ENCODE measurements at places on chromosomes 3 and 15. TPM values are rescaled to one million over a fixed set of nuclear protein-coding genes. Genes with fewer than 3 reads are reported as not detected.

ZFAND6 gene
- 87.4 TPM for total RNA-seq

DNA sequence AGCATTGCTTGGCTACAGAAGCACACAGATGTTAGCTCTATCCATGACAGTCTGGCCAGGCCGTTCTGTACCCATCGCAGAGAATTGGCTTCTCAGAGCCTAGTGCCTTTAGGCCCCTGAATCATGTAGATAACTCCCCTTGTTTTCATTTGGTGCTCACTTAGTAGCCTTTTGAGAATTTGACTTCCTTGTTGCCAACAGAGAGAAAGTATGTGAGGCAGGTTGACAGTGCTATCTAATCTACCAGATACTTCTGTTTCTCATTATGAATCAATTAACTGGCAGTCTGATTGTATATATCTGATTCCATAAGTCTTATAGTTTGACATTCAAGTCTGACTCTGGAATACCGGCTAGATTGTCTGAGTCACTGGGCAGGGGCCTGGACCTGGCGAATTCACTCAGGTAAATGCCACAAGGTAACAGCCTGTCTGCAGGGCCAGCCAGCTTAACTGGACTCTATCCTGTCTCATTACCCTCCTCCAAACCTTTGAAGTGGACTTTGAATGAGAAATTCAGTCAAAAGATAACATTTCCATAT, 160.2 kb downstream of the GHSR start:
- H3K27ac ChIP-seq: no peak overlapping the region
- H3K36me3 ChIP-seq: peaks cover 8% of the 10 kb centered on the region
- H3K27me3 ChIP-seq: no peaks in the 10 kb centered on the region
- no peak overlapping the region for H3K4me3 ChIP-seq
- peaks cover 8% of the 10 kb centered on the region for H3K4me1 ChIP-seq

DNA sequence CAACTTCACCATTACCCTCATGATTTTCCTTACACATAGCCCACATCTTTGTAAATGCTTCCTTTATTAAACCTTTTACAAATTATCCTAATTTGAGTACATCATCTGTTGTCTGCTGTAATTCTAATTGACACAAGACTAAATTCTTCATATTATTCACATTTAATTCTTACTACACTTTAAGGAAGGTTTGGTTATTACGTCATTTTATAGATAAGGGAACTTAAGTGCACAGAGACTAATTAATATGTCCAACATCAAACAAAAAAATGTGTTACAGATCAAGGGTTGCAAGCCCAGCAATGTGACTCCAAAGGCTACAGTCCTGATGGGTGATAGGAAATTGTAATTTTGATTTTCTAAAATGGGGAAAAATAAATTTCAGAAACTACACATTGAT, 289.1 kb upstream of the ZNF385D start:
- H3K36me3 ChIP-seq: no peaks in the 10 kb centered on the region
- H3K27me3 ChIP-seq: no peaks in the 10 kb centered on the region
- H3K27ac ChIP-seq: no peak overlapping the region
- no peak overlapping the region for H3K4me3 ChIP-seq
- H3K4me1 ChIP-seq: no peaks in the 10 kb centered on the region

DNA sequence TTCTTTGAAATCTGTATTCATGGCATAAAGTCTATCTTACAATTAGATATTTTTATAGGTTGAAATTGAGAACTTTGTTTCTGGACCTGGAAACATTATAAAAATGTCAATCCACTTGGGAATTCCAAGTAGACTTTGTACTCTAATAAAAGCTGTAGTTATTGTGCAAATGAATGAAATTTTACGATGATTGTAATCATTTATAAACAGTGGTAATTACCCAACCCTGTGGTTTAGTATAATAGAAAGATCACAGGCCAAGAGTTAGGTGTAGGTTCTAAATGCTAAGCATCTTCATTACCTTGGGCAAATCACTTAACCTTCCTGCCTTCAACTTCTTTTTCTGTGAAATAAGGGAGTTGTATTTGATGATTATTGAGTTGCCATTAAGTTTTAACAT, 13.2 kb upstream of the SLC7A14 start:
- no peaks in the 10 kb centered on the region for H3K36me3 ChIP-seq
- DNase-seq: no peak
- H3K4me1 ChIP-seq: no peaks in the 10 kb centered on the region
- H3K27ac ChIP-seq: no peak overlapping the region
- no peaks in the 10 kb centered on the region for H3K27me3 ChIP-seq

DNA sequence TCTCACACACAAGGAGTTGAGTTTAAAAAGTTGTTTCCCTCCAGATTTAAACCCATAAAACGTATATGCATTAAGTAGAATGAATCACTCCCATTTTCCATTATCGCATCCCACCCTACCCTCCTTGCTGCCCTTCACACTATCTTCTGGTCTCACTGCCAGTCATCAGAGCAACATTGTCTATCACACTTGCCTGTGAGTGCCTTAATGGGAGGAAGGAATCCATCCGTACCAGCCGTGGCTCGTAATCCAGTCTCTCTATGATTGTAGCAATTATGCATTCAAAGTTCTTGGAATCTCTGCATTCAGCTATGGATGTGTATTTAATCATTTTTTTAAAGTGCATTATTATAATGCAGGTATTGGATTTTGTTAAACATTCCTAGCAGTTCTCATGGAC, 1.9 kb downstream of the TMEM266 start:
- H3K36me3 ChIP-seq: no peaks in the 10 kb centered on the region
- H3K27ac ChIP-seq: no peak overlapping the region
- H3K4me3 ChIP-seq: no peak overlapping the region
- no peak for DNase-seq

DNA sequence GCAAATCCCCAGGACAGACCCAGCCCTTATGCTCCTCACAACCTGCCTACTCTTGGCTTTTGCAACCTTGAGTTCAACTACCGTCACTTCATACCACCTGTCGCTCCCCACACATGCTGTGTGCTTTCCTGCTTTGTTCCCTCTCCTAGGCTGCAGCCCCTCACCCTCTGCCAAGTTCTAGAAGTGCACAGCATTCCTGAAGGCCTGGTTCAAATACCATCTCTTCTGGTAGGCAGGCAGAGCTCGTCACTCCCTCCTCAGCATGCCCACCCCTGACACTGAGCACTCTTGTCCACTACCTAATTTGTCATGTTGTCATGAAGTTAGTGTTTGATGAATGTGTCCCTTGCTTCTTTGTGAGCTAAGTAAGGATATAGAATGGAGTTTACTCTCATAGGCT, 129.6 kb downstream of the SEMA6D start:
- DNase-seq: no peak
- no peaks in the 10 kb centered on the region for H3K27me3 ChIP-seq
- no peaks in the 10 kb centered on the region for H3K36me3 ChIP-seq
- H3K4me3 ChIP-seq: no peak overlapping the region
- H3K4me1 ChIP-seq: no peaks in the 10 kb centered on the region

DNA sequence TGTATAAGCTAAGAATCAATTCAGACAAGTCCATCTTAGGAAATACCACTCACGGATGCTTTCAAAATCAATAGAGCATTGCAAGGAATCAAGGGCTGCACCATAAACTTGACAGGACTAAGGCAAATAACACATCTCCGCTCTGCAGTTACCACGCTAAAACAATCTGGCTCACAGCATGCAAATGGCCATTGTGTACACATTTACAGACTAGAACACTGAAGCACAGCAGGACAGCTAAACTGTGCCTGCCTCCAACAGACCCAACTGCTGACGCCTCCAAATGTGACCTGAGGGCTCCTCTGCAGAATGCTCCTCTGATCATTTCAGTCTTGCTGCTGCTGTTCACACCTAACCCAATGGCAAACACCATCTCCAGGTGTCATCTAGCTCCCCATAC, 104.3 kb downstream of the MEX3B start:
- H3K4me3 ChIP-seq: no peak overlapping the region
- DNase-seq: no peak
- no peaks in the 10 kb centered on the region for H3K4me1 ChIP-seq
- H3K27me3 ChIP-seq: no peaks in the 10 kb centered on the region

GRCh38 chr3:73557986-73558726, 66.6 kb downstream of the PDZRN3 start:
- H3K27me3 ChIP-seq: no peaks in the 10 kb centered on the region
- no peak overlapping the region for H3K4me3 ChIP-seq
- no peak overlapping the region for H3K27ac ChIP-seq
- no peaks in the 10 kb centered on the region for H3K36me3 ChIP-seq
- H3K4me1 ChIP-seq: peaks cover 12% of the 10 kb centered on the region

GRCh38 chr3:27216955-27217552, 152.1 kb downstream of the NEK10 start:
- H3K4me1 ChIP-seq: no peaks in the 10 kb centered on the region
- no peak overlapping the region for H3K4me3 ChIP-seq
- no peak overlapping the region for H3K27ac ChIP-seq
- no peaks in the 10 kb centered on the region for H3K27me3 ChIP-seq
- H3K36me3 ChIP-seq: no peaks in the 10 kb centered on the region
- no peak for DNase-seq

- no peaks in the 10 kb centered on the region for H3K27me3 ChIP-seq
- no peaks in the 10 kb centered on the region for H3K4me1 ChIP-seq
- no peaks in the 10 kb centered on the region for H3K36me3 ChIP-seq
- no peak overlapping the region for H3K4me3 ChIP-seq
These were observed 132.5 kb downstream of the APBA2 start for GRCh38 chr15:29018120-29018805.

ACTL6A gene
- 21.9 TPM for total RNA-seq

DOCK3 gene
- 0.98 TPM for total RNA-seq

DNA sequence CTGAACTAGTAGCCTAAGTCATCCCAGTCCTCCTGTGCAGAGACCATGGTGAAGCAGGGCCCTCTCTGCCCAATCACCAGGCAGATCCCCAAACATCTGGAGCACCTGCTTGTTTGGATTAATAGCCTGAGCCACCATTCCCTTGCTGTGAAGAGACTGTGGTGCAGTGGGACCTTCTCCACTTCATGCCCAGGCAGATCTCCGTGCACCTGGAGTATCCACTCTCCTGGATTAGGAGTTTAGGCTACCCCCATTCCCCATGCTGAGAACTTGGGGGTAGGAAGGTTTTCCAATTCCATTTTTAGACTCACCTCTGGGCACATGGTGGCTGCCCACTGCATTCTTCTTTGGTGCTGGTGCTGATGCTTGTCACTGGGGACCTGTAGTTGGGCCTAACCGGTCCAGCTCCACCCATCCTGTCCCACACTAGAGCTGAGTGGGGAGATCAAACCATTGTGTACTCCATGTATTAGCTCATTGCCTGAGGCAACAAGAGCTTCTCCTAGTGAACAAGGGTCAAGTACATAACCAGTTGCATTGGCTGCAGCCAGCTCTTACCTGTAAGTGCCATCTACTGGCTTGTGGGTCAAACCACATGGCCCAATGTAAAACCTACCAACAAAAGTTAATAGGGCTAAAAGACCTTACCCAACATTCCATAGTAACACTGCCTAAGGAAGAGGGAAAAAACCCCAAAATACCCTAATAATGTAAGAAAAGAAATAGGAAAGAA, 382.5 kb upstream of the CBLB start:
- no peak overlapping the region for H3K4me3 ChIP-seq
- no peak overlapping the region for H3K27ac ChIP-seq
- no peaks in the 10 kb centered on the region for H3K4me1 ChIP-seq
- no peaks in the 10 kb centered on the region for H3K27me3 ChIP-seq

DNA sequence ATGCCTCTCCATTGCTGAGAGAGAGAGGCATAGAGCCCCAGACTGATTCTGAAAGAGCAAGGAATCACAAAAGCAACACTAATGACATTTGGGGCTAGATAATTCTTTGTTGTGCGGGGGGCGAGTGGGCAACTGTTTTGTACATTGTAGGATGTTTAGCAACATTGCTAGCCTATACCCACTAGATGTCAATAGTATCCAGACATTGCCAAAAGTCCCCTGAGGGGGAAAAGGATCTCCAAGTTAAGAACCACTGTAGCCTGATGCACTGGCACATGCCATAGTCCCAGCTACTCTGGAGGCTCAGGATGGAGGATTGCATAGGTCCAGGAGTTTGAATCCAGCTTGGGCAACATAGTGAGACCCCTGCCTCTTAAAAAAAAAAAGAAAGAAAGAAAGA, 22.8 kb upstream of the GOLM2 start:
- no peak overlapping the region for H3K4me3 ChIP-seq
- no peaks in the 10 kb centered on the region for H3K27me3 ChIP-seq
- H3K27ac ChIP-seq: no peak overlapping the region
- no peak for DNase-seq

NR2E3 gene
- total RNA-seq: 0.98 TPM

ATP1B3 gene
- total RNA-seq: 88.1 TPM

DNA sequence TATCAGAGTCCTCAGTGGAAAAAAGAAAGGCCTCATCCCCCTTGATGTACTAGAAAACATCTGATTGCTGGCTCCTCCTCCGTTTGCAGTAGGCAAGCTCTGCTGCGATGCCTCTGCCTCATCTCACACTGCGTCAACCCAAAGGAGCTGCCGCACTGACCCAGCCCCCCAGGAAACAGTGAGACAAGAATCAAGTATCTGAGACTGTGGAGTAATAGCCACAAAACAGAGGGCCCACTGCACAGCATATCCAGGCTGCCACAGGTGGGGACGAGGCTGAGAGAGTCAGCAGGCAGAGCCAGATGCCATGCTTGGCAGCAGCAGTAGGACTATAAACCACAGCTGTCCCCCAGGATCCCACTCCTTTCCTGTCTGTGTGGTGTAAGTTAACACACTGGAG, 165.9 kb downstream of the STAC start:
- H3K4me1 ChIP-seq: no peaks in the 10 kb centered on the region
- H3K36me3 ChIP-seq: no peaks in the 10 kb centered on the region
- no peak overlapping the region for H3K4me3 ChIP-seq
- no peak for DNase-seq

UCN2 gene
- total RNA-seq: 5.2 TPM

DNA sequence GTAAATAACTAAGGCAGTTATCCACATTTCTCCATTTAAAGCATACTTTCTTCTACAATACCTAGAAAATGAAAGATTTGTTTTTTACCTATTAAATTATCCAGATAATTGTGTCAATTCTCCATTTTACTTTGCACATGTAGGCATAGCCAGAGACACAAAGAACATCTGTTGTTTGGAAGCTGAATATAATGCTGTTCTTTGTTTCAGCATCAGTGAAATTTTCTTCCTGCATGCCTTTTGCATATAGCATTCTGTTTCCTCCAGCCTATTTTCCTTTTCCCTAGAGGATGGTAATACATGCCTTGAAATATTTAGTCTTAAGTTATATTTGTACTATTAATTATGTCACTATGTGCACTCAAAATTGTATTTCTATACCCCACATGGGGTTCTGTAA, 233.7 kb downstream of the CNTN6 start:
- H3K4me3 ChIP-seq: no peak overlapping the region
- no peaks in the 10 kb centered on the region for H3K27me3 ChIP-seq
- no peak for DNase-seq

Data from vagina (tissue), 2 donors.